ENCODE measurements at places on chromosomes 12 and 14.

- peak; percentile 78 for DNase-seq
Measured at GRCh38 chr14:63852817-63853731, at the start of gene SYNE2. TSS of gene SYNE2 (plus strand) at chr14:63853004. CDS start at chr14:63909149, 56,145 bp downstream.

GRCh38 chr14:35760143-35760542 lies 49.0 kb downstream of the RALGAPA1 start:
- DNase-seq: no peak

GRCh38 chr12:57309420-57309819 lies 58.4 kb upstream of the STAC3 start:
- no peak for DNase-seq

- DNase-seq: no peak
Measured at GRCh38 chr12:99122496-99122895, 477.4 kb downstream of the APAF1 start.

DNA sequence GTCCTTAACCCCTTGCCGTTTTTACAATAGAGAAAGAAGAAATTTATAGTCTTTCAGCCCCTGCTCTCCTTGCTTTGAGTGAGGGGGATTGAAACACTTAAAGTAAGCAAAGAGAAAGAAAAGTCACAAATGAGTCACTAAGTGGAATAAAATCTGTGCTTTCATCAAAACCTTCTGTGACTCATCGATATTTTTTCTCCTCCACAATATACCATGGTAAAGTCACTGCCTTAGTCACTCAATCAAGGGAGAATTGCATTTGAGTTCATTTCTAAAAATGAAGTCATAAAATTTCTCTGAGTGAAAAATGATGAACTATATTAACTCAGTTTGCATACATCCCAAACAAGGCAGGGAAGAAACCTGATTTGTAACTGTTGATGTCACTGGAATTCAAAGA lies 470.3 kb downstream of the FOXG1 start:
- no peak for DNase-seq

Measured in effector memory CD8-positive, alpha-beta T cell (primary cell).